ENCODE measurements at places on chromosomes 1 and 21. TPM values are rescaled to one million over a fixed set of nuclear protein-coding genes. Genes with fewer than 3 reads are reported as not detected.

GRCh38 chr21:27570306-27570868 lies 603.5 kb upstream of the ADAMTS5 start:
- DNase-seq, result no peak
- H3K4me1 ChIP-seq, result no peaks in the 10 kb centered on the region
- no peak overlapping the region for H3K27ac ChIP-seq
- H3K27me3 ChIP-seq, result no peaks in the 10 kb centered on the region

CYYR1 gene
- not detected for total RNA-seq

DNA sequence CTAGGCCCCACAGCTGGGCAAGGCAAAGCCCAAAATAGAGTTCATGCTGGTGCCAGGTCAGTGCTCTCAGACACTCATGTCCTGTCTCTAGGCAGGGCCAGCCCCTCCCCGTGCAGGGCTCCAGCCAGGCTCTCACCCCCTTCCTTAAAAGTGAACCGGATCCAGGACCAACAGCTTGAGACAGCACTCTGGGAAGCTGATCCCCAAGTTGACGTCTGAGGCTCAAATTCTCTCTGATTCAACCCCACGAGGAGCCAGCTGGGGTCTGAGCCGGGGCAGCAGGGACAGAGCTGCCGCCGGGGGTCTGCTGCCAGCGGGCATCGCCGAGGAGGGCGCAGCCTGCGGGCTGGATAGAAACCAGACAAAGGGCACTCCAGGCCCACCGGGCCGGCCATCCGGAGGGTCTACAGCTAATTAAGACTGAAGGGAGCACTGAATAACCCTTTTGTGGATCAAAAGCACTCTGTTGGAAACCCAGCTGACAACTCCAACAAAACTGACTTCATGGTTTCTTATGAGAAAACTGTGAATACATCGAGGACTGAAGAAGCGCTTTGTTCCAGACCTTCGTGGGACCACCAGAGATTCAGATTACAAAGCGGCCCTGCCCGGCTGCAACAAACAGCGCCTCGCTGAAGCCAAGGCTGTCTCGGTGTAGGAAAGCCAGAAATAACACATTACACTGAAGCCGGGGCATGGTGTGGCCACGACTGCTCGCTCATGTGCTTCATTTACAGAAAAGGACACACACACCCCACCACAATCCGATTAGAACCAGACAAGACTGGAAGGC lies 95.8 kb downstream of the PSMG1 start:
- H3K27ac ChIP-seq, result no peak overlapping the region
- H3K4me3 ChIP-seq, result no peak overlapping the region
- H3K27me3 ChIP-seq, result peaks cover 1% of the 10 kb centered on the region

DNA sequence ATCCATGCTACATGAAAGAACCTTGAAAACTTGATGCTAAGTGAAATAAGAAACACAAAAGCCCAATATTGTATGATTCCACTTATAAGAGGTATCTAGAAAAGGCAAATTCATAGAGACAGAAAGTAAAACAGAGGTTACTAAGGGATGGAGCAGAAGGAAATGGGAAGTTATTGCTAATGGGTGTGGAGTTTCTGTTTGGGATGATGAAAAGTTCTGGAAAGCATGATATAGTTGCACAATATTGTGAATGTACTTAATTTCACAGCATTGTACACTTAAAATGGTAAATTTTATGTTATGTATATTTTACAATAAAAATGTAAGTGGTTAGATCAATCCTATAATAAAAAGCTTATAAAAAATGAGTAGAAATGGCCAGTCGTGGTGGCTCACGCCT lies 1.6 kb upstream of the NECAP2 start:
- no peak overlapping the region for H3K27ac ChIP-seq
- H3K4me3 ChIP-seq, result peak overlapping the region; percentile 31
- DNase-seq, result no peak
- H3K4me1 ChIP-seq, result peaks cover 27% of the 10 kb centered on the region

DNA sequence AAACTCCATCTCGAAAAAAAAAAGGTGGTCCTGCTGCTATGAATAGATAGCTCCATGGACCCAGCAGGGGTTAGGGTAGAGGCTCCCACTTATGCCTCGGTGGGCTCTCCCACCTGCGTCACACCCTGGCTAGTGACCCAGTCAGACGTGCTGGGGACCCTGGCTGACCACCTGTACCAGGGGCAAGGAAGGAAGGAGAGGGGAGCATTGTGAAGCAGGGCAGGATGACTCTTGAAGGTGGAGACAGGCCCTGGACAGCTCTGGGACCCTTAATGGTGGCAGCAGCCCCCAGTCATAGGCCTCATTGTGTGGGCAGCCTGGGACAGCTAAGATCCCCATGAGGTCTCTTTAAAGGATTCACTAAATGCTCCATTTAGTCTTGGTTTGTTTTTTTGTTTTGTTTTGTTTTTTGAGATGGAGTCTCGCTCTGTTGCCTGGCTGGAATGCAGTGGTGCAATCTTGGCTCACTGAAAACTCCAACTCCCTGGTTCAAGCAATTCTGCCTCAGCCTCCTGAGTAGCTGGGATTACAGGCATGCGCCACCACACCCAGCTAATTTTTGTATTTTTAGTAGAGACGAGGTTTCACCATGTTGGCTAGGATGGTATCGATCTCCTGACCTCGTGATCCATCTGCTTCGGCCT lies 10.4 kb upstream of the SNAPIN start:
- no peaks in the 10 kb centered on the region for H3K27me3 ChIP-seq
- H3K4me1 ChIP-seq, result peaks cover 23% of the 10 kb centered on the region
- no peak for DNase-seq
- no peak overlapping the region for H3K27ac ChIP-seq

KRTAP19-3 gene
- not detected for total RNA-seq

UBE2U gene
- not detected for total RNA-seq

GRCh38 chr1:155984341-155984740 lies 6.0 kb upstream of the ARHGEF2 start:
- H3K4me3 ChIP-seq, result no peak overlapping the region
- DNase-seq, result no peak

C1orf185 gene
- total RNA-seq, result not detected

Measured in activated T-helper 1 cell treated with anti-CD3 and anti-CD28 coated beads, Interleukin-12 subunit alpha, Interleukin-12 subunit beta, Interleukin-2, Interleukin-4 antibody, amounts not matched to agents 30 ng/mL and 10 ng/mL and 1 ng/mL, durations not matched to agents 14 hours and 24 hours and 36 hours (primary cell).